ENCODE measurements at places on chromosomes 2 and 18.

DNA sequence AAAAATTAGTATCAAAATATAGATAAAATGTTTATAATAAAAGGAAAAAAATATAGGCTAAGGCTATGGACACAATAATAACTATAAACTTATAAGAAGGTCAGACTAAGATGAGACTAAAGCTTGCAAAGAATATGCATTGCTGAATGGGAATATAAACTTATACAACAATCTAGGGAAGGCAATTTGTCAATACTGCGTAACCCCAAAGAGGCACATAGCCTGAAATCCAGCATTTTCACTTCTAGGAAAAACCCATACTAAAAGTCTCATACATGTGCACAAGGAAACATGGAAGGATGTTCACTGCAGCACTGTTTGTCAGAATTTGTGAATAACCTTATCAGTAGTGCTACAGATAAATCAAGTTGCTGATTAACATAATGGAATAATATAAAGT, 45.5 kb downstream of the FANCL start:
- DNase-seq: no peak

DNA sequence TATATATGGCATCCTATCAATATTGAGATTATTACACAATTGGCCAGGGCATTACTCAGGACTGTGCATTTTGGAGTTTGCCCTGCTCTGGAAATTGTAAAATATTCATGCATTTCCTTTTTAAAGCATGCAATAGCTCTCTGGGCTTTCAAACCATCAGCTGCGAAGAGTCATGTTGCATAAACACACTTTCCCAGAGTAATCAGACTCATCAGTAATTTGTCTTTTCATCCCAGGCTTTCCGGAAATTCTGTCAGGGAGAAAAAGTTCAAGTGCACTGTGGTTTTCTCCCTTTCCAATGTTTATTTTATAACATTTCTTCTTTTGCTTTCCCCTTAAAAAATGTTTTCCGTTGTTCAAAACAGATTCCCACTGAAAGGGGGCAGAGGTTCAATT, 38.9 kb upstream of the FHL2 start:
- no peak for DNase-seq

DNA sequence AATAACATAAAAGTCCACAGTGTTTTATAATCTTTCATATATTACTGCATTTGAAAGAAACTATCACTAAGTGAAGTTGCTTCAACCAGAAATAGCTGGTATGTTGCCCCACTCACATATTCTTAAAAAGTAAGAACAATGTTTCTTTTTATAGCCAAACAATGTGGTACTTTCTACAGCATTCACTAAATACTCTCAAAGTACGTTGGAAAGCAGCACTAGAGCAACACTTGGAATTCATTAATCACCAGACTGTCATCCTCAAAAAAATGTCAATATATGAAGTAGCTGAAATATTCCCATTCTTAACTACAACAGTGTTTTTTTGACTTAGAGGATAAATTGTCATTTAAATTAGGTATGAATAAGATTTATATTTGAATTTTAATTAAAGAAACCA, 32.8 kb downstream of the COBLL1 start:
- DNase-seq: no peak

DNA sequence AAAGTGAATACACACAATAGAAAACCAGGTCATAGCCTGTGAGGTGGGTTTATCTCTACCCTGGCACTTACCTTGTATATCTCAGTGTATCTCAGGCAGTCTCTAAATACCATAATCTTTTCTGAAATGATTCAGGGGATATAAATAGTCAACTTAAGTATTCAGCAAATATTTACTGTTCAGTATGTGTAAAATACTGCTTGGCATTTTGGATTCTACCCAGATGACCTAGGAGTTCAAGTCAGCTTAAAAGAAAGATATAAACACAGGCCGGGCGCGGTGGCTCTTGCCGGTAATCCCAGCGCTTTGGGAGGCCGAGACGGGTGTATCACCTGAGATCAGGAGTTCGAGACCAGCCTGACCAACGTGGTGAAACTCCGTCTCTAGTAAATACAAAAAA, 23.8 kb downstream of the GRHL1 start:
- no peak for DNase-seq

GRCh38 chr2:168203762-168204693, 43.4 kb downstream of the STK39 start:
- no peak for DNase-seq

DNA sequence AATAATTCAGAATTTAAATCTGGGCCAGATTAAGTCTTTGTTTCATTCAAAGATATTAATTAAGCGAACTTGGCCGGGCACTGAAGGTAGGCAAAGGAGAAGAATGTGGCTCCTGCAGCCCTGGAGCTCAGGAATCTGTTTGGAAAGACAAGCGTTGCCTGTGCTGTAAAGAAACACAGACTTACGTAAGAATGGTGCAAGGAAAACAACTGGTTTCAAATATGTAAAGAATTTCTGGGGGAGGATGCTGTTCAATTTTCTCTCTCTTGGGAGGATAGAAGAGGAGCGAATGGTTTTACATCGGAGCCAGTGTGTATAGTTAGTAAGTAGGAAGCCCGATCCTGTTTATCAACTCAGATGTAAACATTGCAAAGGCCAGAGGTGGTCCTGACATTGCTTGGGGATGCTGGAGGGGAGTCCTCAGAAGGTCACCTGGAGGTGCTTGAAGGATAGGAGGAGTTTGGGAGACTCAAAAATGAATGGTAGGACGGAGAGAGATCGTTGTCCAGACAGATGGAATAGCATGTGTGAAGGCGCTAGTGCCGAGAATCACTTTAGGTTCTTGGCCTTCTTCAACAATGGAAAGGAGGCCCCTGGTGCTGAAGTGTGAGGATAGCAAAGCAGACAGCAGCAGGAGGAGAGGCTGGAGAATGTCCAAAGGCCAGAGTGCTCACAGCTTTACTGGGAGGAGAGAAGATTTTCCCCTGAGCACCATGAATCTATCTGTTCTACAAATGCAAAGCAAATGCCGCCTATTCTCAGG, 456.1 kb downstream of the LPIN1 start:
- DNase-seq: no peak

GRCh38 chr2:190815226-190815625, 65.4 kb upstream of the GLS start:
- no peak for DNase-seq

- no peak for DNase-seq
These were observed 106.2 kb downstream of the COBLL1 start for GRCh38 chr2:164735309-164735919.

DNA sequence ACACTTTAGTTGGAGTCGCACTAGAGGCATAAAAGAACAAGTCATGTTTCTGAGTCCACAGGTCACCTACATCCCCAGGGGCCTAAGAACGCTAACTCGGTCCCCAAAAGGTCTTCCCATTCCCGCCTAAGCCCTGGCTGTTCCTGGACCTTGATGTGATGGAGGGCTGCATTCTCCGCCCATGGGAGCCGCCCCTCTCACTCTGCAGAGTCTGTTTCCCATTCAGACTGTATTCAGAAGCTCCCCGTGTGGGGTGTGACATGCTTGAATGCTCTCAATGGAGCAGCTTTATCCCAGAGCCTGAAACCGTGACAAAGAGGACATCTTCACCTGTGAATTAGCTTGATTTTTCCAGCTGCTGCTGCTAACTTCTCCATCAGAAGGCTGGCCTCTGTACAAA, 319.0 kb upstream of the KLHL29 start:
- no peak for DNase-seq

DNA sequence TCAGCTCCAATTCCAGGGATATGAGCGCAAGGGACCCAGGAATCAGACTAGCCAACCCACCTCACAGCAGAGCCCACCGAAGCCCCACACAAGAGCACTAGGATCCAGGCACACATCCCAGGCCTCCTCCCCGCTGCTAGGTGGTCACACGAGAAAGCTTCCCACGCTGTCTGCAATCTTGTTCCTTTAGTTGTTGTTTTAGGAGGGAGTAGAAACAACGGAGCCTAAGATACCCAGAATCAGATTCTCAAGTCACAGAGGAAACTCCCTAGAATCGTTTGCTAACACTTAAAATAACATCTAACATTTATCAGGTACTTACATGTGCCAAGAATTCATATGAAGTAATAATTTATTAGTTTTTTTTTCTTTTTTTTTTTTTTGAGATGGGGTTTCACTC, 9.7 kb upstream of the ATL2 start:
- DNase-seq: no peak

GRCh38 chr2:109604597-109604996, 9.2 kb downstream of the SEPTIN10 start:
- no peak for DNase-seq

DNA sequence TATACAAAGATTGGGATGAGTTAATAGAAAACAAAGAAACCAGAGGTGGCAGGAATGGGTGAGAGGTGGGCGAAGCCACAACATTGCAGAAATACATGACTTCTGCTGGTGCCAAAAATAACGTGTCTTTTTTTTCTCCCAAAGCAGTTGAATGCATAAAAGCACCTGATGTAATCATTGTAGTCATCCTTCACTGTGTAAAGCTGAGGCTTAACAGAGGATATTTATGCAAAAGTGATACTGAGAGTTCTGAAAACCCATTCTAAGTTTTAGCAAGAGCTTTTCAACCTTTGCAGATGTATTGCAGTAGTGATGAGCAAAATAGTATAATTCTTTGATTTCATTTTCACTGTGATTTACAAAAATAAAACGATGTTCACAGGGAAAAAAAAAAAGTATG, 173.0 kb downstream of the PTGR3 start:
- DNase-seq: no peak

GRCh38 chr2:99880964-99881294, 261.5 kb downstream of the AFF3 start:
- DNase-seq: no peak

DNA sequence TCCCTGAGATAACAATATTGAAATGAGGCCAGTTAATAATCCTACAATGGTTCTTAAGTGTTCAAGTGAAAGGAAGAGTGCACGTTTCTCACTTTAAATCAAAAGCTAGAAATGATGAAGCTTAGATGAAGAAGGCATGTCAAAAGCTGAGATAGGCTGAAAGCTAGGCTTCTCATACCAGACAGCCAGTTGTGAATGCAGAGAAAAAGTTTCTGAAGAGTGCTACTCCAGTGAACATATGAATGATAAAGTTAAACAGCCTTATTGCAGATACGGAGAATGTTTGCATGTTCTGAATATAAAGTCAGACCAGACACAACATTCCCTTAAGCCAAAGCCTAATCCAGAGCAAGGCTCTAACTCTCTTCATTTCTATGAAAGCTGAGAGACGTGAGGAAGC, 51.4 kb downstream of the EML4 start:
- no peak for DNase-seq

GRCh38 chr2:163466331-163467250, 269.2 kb downstream of the FIGN start:
- DNase-seq: no peak
